Posterior cingulate gyrus (tissue), 11 donors: ENCODE measurements at places on chromosomes 12 and 14.
A peak's percentile ranks its signal among the peaks of the same experiment; 100 is the strongest.

- DNase-seq = no peak
These were observed 54.9 kb downstream of the VWF start for GRCh38 chr12:6069437-6070093.

DNA sequence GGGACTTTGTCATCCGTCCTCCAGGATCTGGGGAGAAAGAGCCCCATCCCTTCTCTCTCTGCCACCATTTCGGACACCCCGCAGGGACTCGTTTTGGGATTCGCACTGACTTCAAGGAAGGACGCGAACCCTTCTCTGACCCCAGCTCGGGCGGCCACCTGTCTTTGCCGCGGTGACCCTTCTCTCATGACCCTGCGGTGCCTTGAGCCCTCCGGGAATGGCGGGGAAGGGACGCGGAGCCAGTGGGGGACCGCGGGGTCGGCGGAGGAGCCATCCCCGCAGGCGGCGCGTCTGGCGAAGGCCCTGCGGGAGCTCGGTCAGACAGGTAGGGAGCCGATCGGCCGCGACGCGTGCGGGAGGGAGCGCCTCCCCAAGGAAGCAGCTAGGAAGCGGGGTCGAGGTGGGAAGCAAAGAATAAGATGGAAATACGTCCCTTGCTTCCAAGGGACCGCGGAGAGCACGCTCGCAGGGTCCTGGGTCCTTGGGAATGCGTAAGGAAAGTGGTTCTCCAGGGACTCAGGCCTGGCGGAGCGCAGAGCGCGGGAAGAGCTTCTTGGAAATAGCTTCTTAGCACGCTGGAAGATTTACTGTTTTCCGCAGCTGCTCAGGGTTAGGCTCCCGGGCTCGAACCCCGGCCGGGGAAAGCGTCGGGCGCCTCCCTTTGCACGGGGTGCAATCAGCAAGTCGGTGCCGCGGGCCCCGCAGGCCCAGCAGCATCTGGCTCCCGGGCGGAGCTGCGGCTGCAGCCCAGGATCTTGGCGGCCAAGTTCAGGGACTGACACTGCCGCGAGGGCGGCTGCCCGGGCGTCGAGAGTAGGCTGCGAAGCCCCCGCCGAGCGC, 457 bp downstream of the SOCS2 start:
- peak; percentile 22 for DNase-seq

GRCh38 chr14:84809158-84809557, 720.8 kb upstream of the FLRT2 start:
- no peak for DNase-seq

- no peak for DNase-seq
These were observed 53.4 kb upstream of the DLK1 start for GRCh38 chr14:100673085-100673806.

DNA sequence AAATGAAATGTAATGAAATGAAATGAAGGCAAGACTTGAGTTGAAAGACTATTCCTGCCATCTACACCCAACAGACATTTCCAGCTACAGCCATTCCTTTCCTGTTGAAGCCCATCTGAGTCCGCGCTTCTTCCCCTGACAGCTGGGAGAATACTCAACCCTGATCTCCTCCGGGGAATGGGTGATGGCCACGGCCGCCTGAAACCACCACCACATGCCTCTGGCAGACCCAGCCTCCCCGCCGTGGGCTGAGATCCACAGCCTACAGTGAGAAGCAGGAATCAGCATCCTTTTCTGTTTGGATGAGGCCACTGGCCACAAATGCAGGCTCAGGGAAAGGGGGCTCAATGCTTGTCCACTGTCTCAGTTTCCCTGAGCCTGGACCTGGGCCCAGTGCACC, 130.3 kb downstream of the NCOR2 start:
- peak; percentile 56 for DNase-seq

GRCh38 chr14:74437496-74438053, 11.6 kb upstream of the SYNDIG1L start:
- no peak for DNase-seq

DNA sequence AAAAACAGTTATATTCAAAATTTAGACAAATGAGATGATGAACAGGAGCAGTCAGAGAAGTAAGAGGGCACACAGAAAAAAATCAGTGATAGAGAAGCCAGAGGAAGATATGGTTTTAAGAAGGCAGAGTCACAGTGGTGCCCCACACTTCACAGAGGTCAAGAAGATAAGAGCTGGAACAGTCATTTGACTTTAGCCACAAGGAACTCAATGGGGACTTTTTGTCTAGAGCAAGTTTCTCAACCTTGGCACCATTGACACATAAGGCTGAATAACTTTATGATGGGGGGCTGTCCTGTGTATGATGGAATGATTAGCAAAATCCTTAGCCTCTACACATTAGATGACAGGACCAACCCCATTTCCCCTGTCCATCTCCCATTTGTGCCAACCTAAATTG, 172.8 kb upstream of the PLEKHG7 start:
- DNase-seq = no peak

DNA sequence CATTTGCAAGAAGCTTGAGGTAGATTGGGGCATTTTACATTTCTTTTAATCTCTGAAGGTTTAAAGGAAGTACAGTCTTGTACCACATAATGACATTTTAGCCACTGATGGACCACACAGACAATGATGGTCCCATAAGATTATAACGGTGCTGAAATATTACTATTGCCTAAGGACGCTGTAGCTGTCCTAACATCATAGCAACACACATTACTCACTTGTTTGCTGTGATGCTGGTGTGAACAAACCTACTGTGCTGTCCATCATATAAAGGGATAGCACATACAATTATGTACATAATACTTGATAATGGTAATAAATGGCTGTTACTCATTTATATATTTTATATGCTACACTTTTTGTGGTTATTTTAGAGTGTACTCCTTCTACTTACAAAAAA, 127.1 kb upstream of the CPNE8 start:
- DNase-seq = no peak

DNA sequence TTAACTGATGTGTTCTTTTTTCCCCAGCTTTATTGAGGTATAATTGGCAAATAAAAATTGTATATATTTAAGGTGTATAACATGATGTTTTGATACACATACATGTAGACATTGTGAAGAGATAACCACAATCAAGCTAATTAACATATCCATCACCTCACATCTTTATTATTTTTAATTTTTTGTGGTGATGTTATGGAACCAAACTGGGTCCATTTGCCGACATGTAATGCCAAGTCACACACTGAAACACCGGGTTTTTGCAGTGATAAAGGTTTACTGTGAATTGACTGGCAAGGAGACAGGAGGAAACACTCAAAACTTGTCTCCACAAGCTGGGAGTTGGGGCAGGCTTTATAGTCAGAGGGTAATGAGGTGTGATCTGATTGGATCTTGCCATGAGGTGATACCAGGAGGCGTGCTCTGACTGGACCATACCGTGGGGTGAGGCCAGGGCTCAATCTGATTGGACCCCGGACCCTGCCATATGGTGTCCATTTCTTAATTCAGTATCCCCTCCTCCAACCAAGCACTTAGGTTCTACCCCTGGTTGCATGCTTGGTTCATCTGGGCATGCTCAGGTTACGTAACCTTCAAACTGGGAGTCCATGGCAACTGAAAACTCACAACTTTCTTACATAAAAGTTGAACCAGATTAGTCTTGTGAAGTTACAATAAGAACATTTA, 11.8 kb upstream of the WSCD2 start:
- DNase-seq = no peak

- DNase-seq = no peak
These were observed 192.0 kb upstream of the HMGA2 start for GRCh38 chr12:65632131-65632855.

DNA sequence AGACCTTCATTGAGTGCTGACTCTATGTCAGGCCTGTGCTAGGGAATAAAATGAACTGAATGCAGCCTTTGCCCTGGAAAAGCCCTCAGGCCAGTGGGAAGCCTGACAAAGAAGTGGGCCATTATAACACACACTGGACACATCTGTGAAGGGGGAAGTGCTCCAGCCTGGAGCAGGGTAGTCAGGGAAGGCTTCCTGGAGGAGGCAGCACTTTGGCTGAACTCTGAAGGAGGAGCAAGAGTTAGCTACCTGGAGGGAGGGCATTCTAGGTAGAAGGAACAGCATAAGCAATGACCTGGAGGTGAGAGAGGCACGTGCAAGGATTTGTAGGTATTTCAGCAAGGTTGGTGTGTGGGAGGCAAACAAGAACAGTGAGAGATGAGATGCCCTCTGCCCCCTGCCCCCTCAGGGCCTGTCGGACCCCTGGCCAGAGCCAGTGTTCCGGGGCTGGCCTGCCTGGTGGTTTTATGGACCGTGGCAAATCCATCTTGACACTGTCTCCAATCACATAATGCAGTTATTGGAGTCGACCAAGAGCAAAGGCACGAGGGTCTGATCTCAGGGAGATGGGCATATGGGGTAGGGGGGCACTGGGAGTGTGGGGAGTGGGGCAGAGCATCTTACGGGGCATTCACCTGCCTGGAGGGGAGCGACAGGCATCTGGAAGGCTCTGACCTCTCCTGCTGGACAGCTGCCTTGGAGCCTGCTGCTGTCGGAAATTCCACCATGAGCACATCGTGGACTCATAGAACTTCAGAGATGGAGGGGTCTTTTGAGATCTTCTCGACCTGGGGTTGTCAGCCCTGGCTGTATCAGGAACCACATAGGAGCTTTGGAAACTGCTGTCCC, 2.7 kb upstream of the FAM222A start:
- DNase-seq = no peak

GRCh38 chr14:75303381-75303789, 24.8 kb downstream of the FOS start:
- peak; percentile 50 for DNase-seq

GRCh38 chr12:104463368-104463767, 6.6 kb downstream of the CHST11 start:
- no peak for DNase-seq

- no peak for DNase-seq
These were observed 71.7 kb downstream of the IGF1 start for GRCh38 chr12:102408487-102409297.

DNA sequence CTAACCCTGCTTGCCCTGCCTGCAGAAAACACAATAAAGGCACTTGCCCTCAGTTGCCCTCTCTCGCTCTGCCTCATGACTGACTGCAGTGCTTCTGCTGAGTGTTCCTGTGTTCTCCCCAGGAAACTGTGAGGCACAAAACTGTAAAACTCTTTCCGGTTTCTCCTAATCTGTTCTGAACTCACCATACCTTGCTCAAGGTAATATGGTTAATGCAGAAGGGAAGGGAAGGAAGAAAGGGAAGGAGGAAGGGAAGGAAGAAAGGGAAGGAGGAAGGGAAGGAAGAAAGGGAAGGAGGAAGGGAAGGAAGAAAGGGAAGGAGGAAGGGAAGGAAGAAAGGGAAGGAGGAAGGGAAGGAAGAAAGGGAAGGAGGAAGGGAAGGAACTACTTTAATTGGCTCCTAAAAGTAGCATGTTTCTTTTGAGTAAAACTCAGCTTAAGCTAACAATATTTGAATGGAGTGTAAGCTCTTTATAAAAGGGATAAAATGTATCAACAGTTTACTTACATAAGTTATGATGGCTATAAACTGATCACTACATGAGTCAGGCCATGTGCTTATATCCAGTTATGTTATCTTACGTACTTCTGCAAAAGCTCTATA, 334.0 kb upstream of the CLEC14A start:
- no peak for DNase-seq

- DNase-seq = no peak
These were observed 67.7 kb upstream of the PTHLH start for GRCh38 chr12:28040246-28040645.

DNA sequence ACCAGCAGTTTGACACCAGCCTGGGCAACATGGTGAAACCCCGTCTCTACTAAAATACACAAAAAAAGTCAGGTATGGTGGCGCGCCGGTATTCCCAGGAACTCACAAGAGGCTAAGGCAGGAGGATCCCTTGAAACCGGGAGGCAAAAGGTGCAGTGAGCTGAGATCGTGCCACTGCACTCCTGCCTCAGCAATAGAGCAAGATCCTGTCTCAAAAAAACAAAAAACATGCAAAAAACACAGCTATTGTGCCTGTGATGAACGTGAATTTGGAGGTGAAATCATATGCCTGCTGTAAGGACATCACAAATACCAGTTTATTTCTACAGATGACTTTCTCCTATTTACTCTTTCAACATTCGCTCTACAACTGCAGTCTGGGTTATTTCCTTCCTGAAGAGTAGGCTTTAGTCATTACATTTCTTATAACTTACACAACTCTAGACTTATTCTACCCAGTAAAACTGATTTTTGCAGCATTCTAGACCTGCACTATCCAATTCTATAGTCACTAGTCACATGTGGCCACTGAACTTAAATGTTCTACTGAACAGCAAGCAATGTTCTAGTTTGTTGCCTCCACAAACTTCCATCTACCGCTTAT, 48.3 kb downstream of the HNRNPC start:
- no peak for DNase-seq

GRCh38 chr14:61003571-61003970, 22.5 kb downstream of the SLC38A6 start:
- DNase-seq = no peak

GRCh38 chr14:95304342-95304741, 15.4 kb downstream of the CLMN start:
- DNase-seq = no peak

DNA sequence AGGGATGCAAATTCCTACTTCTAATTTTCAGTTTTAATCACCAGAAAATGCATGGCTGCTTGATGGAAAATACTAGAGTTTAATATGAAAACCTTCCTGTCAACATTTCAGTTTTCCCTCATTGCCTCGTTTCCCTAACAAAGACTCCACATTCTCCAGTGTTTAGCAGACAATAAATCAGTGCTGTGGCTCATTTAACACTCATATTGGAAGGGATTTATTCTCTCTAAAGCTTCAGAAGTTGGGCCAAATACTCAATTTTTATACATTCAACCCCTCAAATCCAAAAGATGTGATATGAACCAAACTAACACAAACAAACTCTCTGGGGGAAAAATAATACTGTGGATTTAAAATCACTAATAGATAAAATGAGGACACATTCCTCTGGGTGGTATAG, 482.5 kb downstream of the FLRT2 start:
- DNase-seq = no peak

DNA sequence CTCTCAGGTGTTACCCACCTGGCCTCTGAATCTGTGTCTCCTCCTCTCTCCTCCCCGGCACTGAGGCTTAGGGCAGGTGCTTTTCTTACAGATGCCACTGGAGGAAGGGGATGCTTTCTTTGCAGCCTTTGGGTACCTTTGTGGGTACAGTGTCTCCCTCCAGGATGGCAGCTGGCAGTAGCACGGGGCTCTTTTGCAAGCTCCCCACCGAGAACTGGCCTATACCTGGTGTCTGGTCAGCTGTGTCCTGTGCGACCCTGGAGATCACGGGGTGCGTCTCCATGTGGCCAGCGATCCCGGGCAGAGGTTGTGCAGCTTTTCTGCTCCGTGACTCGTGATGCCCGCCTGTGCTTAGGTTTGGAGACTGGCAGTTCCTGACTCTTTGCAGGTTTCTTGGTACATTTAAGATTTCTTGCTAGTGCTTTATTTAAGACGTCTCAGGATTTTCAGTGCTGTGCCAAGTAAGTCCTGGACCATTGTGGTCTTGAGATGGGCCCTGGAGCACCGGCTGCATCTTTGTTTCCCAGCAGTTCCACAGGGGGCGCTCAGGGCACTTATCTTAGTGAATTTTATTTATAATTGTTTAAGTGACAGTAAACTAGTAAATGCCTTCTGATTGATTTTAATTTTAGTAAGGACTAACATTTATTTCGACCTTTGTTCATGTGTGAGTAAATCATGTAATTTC, 68.9 kb downstream of the DDX51 start:
- no peak for DNase-seq
